Germinal center (tissue), 1 donor: ENCODE measurements at places on chromosomes 4 and X.

DNA sequence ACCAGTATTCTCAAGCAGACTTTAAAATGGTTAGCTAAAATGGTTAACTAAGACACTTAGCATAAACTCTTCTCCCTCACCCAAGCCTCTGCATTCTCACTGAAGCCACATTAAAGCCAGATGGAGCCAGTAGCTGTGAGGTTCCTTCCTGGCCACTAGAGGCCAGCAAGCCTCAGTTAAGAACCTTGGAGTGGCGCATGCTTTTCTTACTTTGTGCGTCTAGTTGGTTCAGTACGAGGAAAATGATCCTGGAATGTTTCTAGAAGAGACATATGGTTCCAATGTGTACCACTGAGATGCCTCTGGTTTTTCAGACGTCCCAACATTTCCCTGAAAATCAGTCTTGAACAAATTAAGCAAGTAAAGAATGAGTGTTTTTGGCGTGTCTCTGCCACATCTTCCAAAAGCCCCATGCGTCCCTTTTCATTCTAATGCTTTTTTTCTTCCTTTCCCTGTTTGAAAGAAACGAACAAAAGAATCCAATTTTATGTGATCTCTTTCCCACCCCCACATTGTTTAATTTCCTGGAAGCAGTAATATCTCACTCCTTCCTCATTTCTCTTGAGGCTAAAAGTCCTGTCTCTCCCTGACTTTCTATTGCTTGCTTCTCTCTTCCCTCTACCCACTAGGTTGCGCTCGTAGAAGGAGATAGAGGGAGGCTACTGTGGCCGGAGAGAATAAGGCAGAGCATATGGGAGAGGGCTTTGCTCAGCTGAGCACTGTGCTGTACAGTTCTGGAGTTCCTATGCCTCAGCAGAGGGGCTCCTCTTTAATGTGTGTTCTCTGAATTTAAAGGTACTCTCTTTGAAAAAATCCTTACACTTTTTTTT is 82.9 kb upstream of the TAB3 start:
- peak; percentile 10 for DNase-seq

DNA sequence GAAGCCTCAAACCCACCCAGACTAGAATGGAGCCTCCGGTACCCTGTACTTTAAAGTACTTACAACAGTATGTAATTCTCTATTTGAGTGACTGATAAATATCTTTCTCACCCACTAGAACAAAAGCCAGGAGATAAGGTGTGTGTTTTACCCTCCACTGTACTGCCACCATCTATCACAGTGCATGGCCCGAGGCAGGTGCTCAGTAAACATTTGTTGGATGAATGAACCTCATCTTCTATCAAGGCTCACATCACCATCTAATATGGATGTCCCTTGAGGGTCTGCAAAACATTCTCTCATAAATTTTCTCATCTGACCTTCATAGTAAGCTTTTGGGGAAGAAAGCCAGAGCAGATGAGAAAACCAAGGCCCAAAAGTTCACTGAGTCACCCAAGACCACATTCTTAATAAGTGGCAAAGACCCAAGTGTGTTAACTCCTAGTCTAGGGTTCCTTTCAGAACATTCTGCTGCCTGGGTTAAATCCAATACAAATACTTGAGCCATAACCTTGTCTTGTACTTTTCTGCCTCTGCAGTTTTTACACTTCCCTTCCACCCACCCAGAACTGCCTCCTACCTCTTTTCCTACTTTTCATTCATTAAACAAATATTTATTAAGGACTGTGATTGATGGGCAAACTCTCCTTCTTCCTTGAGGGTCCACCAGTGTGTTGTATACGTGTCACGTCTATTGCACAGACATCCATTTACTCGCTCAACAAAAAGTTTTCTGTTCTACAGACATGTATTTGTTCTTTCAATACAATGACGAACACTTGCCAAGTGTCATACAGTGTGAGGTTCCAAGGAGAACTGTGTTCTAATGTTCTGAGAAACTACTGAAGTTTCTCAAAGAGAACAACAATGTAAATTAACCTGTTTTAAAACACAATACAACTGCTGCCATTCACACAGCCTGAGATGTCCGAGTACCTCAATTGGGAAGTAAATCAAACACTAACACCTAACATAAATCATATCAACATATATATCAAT is 35.7 kb downstream of the APBB2 start:
- DNase-seq, result no peak

DNA sequence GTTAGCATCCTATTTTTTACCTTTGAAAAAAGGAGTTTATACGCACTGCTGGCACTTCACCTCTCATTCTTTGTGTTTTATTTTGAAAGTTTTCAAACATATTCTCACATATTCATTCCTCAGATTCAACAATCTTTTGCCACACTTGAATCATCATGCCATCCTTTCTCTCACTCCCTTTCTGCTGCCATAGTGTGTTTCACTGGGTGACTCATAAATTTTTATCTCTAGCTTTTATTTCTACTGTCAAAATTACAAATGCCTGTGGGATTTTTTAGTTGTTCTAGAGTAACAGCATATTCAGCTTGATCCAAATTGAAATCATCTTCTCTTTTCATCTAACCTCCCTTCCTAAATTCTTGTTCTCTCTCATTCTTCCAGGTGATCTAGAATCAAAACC is 28.0 kb downstream of the MFSD8 start:
- DNase-seq, result no peak

- DNase-seq, result no peak
Observed at GRCh38 chrX:155888139-155888538, 7.0 kb downstream of the VAMP7 start.

- DNase-seq, result no peak
Observed at GRCh38 chrX:31240982-31241381, 169.1 kb upstream of the FTHL17 start.

GRCh38 chr4:1518997-1519700 is 112.9 kb upstream of the NKX1-1 start:
- no peak for DNase-seq

DNA sequence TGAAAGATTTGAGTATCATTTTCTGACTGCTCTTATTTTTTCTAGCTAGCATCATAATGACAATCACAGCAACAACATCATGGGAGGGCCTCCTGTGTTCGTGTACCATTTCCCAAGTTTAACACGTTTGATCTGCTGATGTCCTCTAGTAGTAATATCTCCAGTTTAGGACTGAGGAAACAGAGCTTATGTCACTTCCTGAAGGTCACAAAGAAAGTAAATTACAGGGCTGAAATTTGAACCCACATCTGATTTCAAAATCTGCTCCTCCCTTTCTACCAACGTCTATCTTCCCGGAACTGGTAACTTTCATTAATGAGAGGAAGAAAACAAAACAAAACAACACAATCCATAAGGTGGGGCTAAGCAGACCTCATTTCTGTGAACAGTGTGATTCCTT is 302.7 kb downstream of the PACRGL start:
- no peak for DNase-seq

DNA sequence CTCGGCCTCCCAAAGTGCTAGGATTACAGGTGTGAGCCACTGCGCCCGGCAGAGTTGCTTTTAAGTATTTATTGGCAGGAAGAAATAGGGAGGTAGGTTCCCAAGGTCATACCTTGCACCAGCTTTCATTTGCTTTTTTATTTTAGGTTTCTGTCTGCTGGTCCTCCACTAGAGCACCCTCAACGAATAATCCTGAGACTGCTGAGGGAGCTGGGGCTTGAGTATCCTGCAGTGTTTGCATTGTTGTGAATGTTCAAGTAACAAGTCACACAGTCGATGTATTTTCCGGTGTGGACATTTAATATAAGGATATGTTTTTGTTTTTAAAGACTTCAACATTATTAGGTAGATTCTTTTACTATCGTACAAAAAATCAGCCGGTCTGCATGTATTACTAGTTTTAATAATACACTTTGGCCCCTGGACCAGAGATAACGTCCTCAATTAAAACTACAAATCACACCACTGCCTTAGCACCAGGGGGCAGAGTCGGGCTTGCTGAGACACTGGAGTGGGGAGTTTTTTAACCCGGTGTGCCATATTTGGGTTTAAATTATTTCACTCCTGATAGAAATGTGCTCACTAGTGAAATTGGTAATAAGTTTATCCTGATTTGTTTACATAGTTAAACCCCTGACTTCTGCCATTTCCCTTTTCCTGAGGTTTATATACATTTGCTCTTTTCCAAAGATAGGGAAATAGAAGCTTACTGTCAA is 11.6 kb downstream of the SMIM20 start:
- peak; percentile 65 for DNase-seq

- no peak for DNase-seq
Observed at GRCh38 chr4:96677499-96677898, 837.6 kb downstream of the PDHA2 start.

- DNase-seq, result peak; percentile 3
Observed at GRCh38 chr4:13522282-13523104, 21.8 kb downstream of the NKX3-2 start.

DNA sequence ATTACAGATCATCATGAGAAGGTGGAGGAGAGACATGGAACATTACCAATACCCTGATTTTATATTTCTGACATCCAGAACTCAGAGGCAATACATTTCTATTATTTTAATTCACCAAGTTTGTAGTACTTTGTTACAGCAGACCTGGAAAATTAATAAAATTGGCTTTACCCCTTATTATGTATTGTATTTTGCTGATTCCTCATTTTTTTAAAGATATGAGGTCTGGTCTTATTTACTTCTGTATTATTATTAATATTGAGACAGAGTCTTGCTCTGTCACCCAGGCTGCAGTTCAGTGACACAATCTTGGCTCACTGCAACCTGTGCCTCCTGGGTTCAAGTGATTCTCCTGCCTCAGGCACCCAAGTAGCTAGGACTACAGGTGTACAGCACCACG is 357.3 kb upstream of the TECRL start:
- no peak for DNase-seq

GRCh38 chr4:108351791-108352190 is 183.1 kb upstream of the LEF1 start:
- no peak for DNase-seq

- no peak for DNase-seq
Observed at GRCh38 chr4:43048570-43048969, 156.1 kb downstream of the GRXCR1 start.

GRCh38 chrX:127578395-127578794 is 473.8 kb downstream of the ACTRT1 start:
- no peak for DNase-seq

DNA sequence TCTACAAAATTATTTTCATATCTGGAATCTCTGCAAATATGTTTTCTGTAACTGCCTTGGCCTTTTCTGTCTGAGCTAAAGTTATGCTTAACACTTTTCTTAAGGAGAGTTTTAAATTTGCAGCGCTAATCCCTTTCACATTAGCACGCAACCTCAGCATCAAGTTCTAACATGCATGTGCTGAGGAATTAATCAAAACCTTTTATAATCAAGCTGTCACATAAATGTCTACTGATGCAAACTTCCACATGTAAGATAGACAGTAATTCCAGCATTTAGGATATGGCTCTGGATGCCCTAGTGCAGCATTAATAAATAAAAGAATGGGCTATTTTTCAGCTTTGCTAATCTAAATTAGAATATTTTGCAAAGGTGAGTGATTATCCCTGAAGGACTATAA is 17.5 kb upstream of the NEIL3 start:
- no peak for DNase-seq

DNA sequence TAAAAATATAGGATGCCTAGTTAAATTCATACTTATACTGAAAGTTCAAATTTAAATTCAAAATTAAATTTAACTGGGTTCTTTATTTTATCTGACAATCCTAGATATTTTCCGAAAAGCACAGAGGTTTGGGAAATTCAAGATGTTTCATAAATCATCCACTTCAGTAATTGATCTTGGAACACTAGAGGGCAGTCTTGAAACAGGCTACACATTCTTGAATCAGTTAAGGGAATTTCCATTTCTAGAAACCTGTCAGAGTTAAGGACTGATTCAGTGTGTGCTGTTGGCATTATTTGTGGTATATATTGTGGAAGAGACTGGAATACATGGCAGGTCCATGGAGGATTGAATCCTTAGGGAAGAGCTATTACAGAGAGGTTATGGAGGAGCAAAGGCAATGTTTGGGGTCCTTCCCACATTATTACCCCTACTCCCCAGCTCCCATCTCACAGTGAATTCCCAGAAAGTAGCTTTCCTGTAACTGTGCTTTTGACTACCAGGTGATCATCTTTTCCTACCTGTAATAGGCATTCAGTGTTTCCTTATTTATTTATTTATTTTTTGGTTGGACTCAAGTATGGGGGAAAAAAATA is 92.9 kb downstream of the EGF start:
- DNase-seq, result peak; percentile 29

GRCh38 chrX:70552130-70552704 is 107.6 kb downstream of the DLG3 start:
- DNase-seq, result no peak

DNA sequence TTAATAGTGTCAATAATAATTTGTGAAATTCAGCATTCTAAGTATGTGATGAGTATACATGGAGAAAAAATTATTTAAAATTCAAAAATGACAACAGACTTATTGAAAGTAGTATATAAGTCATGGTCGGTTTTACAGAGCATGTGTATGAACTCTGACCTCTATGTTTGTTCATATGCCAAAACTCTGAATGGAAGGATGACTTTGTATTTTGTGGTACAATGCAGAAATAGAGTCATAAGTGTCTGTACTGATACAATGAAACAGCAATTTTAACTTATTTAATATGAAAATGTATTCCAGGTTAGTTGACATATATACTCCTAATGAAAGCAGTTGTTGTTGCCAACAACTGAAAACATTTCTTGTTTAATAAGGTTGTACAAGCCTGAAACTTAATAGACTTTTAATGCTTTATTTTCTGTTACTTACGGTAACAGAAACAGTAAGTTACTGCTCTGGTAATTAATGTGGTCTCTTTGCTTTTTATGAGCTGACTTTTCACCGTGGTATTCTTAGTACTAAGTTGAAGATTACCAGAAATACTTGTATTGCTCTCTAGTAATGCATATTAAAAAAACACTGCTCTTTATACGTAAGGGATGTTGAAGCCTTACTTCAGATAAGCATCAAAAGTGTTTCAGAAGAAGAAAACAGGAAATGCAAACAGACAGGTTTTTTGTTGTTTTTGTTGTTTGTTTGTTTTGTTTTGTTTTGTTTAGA is 1.9 kb downstream of the UBE2K start:
- DNase-seq, result no peak

GRCh38 chr4:124167602-124168001 is 544.9 kb downstream of the ANKRD50 start:
- no peak for DNase-seq

- no peak for DNase-seq
Observed at GRCh38 chr4:91288702-91289311, 1015.0 kb upstream of the GRID2 start.

- DNase-seq, result no peak
Observed at GRCh38 chrX:10679387-10679786, 59.0 kb upstream of the MID1 start.

- no peak for DNase-seq
Observed at GRCh38 chrX:77937291-77937690, 26.8 kb downstream of the ATP7A start.

GRCh38 chr4:26273616-26273980 is 47.2 kb upstream of the RBPJ start:
- DNase-seq, result no peak

- DNase-seq, result no peak
Observed at GRCh38 chrX:141669689-141670088, 28.9 kb downstream of the SPANXD start.
